ENCODE measurements at places on chromosomes 12 and 14.

DNA sequence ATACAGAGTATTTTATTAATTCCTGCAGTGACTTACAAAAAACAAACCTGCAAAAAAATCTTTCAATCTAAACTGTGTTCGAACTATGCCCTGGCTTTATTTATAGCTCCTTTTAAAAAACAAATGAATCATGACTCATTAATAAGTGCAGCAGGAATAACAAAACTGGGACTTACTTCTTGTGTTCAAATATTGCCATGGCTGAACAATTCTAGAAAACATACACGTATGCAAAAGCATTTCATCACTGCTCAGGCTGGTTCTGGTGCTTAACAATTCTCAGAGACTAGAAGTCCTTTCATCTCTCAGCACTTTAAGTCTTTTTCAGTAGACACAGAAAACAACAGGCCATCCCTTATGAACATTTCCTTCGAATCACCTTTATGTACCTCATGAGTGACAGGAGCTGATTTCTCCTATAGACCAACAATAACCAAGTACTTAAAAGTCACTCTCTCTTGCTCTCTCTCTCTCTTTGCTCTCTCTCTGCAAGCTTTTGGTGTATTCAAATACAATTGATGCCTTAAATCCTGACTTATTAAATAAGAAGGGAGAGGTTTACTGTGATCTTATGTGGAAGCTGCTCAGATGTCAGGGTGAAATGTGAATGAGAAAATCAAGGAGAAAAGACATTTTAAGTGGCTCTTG, 268.8 kb downstream of the TTC8 start:
- DNase-seq, result no peak

DNA sequence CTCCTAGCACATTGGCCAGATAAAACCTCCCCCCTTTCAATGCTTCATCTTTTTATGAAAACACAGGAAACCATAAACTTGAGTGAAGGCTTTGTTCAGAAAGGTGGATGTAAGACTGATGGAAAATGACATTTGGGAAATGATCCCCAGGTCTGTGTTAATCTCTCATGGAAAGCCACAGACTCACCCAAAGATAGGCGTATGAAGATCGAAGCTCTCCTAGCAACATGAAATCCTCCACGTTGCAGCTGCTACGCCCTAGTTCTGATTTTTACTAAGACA, 63.4 kb upstream of the PTGR2 start:
- no peak for DNase-seq

DNA sequence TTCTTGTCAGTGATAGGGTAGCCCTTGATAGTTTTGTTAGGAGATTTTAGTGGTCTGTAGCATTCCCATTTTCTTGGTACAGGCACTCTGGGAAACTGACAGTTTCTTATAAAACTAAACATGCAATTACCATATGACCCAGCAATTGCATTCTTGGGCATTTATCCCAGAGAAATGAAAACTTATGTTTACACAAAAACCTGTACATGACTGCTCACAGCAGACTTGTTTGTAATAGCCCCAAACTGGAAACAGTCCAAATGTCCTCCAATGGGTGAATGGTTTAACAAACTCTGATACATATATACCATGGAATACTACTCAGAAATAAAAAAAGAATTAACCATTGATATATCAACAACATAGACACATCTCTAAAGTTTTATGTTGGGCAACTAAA, 75.5 kb downstream of the BORCS5 start:
- DNase-seq, result no peak

DNA sequence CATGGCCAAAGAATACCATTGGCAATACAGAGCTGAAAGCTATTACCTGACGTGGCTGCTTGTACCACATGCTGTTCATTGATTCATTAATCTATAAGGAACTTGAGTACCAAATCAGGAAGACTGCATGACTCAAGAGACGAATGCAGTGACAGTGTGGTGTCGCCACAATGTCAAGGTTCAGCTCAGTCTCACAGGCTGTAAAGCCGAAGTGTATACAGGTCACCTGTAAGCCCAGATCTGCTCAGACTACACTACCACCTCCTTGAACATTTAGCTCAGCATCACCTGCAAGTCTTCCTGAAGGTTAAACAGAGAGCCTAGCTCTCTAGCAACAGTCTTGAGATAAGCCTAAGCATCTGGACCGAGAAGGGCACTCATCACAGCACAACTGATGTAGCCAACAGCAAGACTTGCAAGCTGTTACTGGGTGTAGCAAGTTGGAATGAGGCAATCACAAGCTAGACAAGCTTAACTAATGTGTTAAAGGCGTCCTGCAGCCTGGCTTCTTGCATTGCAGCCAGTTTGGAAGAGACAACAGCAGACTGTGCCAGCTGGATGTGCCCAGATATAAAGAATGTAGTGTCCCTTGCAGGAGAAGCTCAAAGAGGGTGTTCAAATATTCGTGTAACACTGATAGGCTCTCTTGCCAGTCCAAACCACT, 21.0 kb downstream of the TMTC1 start:
- no peak for DNase-seq
